ENCODE measurements at places on chromosomes 2 and 18.

GRCh38 chr2:98917031-98917471 lies 19.0 kb downstream of the CRACDL start:
- DNase-seq: no peak

DNA sequence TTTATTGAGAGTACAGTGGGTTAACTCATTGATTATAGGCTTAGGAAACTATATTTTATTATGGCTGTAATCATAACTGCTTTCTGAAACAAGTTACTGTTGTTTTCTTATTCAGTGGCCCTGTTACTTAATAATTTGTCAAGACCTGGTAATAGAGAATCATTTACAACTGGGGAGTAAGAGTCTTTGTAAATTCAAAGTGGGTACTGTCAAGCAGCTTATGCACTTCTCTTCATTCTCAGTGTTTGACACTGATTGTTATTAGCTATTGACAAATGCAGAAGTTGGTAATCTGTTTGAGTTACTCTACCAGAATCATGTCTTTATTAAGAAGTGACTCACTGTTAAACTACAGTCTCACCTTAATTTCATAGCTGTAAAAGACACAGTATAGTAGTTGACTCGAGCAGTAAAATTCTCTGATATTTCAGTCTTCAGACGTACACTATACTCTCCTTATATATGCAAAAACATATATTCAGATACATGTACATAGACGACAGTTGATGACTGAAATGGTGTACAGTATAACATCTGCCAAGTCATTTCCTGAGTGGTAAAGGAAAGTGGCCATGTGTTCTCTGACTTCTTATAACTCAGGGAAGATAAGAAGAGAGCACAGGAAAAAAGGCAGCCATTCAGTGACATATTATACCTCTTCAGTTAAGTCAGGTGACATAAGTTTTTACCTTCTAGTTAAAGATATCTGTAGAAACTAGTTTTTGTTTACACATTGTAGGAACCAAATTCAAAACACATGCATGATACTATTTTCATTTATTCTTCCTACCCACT lies 36.0 kb upstream of the TTC27 start:
- DNase-seq: no peak

DNA sequence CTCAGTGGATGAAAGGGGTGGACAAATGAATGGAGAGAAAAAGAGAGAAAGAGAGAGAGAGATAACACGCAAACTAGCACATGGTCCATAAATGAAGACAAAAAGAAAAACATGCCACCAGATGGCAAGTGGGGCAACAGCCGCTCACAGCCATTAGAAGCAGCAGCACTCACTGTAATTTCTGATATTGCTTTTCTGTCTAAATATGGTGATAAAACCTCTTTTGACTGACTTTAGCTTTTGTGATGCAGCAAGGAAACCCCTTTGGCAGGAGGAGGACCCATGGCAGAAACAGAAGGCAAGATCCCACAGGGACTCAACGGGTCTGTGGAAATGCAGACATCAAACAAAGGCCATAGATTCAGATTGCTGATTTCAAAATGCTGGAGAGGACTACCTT lies 88.0 kb upstream of the CDH20 start:
- no peak for DNase-seq

DNA sequence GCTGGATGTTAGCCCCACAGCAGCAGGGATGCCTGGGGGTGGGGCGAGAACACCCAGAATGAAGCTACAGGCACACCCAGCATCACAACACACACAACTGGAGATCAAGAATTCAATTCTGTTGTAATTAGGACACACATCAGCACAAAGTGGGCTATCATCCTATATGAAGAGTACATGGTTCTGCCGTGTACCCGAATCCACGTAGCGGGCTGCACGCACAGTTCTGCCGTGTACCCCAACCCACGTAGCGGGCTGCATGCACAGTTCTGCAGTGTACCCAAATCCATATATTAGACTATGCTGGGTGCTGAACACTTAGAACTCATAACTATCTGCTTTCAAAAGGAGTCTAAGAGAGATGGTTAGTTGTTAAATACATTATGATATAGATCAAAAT lies 86.5 kb downstream of the EIPR1 start:
- no peak for DNase-seq

- DNase-seq: peak; percentile 44
Measured at GRCh38 chr2:178072383-178073301, at the start of gene PDE11A. Gene PDE11A (minus strand): TSS chr2:178072777. CDS start chr2:178072437, 340 bp downstream.

- no peak for DNase-seq
Measured at GRCh38 chr2:219230059-219230540, 494 bp downstream of the ANKZF1 start.

- no peak for DNase-seq
Measured at GRCh38 chr2:147327613-147328012, 517.2 kb upstream of the ACVR2A start.

DNA sequence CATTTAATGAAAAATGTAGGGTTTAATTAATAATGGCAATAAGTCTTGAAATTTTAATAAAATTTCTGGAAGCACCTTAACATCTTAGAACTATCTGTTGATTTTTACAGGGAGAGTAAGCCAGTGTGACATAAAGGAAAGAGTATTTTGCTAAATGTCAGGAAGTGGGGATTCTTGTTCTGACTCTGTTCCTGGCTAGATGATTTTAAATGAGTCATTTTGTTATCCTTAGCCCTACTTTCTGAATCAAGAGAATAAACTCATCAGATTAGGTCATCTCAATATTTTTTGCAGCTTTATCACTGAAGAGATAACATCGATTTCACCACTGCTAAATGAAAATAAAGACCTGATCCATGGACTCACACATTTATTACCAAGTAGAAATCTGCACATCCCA lies 377.5 kb upstream of the CYRIA start:
- no peak for DNase-seq

GRCh38 chr2:204948024-204948763 lies 402.9 kb downstream of the PARD3B start:
- no peak for DNase-seq

DNA sequence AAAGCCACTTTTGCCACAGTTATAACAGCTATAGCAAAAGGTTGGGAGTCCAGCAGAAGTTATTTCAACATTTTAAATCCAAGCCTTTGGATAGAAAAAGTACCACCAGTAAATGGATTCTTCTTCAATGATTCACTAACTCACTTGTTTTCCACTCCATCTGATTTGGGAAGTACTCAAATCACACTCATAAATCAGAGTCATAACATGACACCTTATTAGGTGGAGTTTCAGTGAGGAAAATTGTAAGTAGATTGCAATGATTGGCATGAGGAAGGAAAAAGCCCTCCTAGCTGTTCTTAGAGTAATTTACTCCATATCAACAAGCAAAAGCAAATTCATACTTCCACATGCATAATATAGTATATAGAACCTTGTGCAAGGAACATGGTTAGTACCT lies 132.9 kb downstream of the NR4A2 start:
- no peak for DNase-seq

DNA sequence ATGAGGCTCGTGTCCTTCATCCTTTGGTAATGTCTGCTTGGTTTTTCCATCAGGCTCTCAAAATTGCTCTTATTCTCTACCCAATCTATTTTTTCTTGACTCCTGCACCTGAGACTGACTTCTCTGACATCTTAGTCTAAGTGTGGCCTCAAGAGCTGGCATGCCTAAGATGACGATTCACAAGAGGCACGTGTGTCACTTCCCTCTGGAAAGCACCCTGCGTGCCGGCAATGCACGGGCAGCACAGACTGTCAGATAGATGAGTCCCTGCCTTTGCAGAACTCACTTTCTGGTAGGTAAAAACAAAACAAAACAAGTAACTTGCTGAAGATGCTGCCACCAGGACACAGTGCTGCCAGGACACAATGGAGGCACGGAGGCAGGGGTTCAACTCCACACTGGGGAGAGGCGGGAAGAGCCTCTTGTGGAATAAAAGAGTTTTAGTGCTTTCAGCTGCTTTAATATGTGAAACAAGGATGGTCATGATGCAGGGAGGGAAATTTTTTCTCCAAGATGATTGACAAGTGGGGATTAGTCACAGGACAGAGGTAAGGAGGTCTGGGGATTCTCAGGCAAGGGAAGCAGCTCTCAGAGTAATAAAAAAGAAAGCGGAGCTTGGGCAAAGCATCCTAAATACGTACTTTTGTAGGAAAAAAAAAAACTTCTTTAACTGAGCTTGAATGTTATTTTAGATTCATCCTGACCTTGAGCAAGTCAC lies 27.3 kb downstream of the CYB5A start:
- DNase-seq: no peak

DNA sequence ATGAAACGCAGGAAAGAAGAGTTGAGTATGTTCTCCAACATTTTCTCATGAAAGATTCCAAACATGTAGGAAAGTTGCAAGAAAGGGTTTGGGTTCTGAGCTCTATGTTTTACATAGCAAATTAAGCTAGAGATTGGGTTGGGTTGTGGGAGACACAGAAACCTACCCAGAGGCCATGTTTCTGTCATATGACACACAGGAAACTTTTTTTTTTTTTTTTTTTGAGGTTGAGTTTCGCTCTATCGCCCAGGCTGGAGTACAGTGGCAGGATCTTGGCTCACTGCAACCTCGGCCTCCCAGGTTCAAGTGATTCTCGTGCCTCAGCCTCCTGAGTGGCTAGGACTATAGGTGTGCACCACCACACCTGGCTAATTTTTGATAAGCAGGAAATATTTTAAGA lies 57.6 kb downstream of the DOCK10 start:
- DNase-seq: no peak

- DNase-seq: no peak
Measured at GRCh38 chr18:21300908-21301200, 58.8 kb downstream of the GREB1L start.

- no peak for DNase-seq
Measured at GRCh38 chr18:8247700-8248099, 361.5 kb upstream of the RAB12 start.

DNA sequence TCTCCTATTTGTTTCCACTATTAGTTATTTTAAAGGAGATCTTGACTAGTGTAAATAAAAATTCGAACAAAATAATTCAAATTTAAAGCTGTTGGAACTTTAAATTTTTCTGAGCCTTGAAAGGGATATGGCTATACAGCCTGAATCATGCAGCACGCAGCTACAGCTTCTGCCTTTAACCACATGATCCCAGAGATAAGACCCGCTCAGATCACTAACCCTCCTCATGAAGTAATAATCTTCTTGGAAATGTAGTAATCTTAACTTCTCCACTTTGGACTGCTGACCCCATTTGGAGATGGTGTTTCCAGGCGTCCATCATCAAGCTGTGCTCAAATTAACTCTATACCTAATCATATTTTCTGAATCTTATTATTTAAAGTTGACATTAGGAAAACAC lies 336.6 kb downstream of the DSC3 start:
- DNase-seq: no peak

GRCh38 chr2:102967451-102967850 lies 205.6 kb downstream of the TMEM182 start:
- DNase-seq: no peak

- no peak for DNase-seq
Measured at GRCh38 chr2:126315828-126316227, 340.1 kb upstream of the GYPC start.

GRCh38 chr2:36678856-36679255 lies 17.7 kb upstream of the VIT start:
- DNase-seq: no peak

- DNase-seq: no peak
Measured at GRCh38 chr2:179031731-179032408, 18.1 kb downstream of the CCDC141 start.

GRCh38 chr2:23777826-23778225 lies 149.1 kb downstream of the ATAD2B start:
- no peak for DNase-seq

GRCh38 chr2:192827735-192828134 lies 633.0 kb upstream of the TMEFF2 start:
- no peak for DNase-seq

DNA sequence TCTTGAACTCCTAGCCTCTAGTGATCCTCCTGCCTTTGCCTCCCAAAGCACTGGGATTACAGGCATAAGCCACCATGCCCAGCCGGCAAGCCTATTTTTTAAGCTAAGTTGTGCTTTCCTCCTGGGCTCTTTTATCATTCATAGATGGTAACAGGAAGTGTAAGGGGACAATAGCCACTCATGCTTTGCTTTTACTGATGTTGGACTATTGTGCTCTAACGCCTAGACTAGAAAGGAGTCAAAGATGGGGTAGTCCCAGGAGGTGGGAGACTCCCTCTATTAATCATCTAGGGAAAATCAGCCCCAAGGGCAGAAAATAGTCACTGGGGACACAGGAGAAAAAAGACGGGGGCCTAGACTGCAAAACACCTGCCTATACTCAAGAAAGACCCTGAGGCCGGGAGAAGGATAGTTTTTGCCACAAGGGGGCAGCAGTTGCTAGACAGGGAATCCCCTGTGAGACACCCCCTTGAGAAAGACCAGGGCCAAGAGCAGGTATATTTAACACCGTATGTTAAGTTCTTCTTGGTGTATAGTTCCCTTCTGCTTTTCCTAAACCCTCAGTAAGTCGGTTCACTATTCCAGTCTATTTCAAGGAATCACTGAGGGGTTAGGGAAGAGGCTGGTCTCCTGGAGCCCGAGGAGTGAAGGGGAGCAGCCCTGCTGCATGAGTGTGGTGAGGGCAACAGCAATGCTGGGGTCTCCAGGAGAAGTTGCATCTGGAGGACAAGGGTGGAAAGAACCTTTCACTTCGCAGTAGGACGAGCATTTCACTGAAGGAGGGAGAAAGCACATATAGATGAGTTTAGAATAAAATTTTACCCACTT lies 2.1 kb upstream of the CXCR1 start:
- DNase-seq: peak; percentile 61

DNA sequence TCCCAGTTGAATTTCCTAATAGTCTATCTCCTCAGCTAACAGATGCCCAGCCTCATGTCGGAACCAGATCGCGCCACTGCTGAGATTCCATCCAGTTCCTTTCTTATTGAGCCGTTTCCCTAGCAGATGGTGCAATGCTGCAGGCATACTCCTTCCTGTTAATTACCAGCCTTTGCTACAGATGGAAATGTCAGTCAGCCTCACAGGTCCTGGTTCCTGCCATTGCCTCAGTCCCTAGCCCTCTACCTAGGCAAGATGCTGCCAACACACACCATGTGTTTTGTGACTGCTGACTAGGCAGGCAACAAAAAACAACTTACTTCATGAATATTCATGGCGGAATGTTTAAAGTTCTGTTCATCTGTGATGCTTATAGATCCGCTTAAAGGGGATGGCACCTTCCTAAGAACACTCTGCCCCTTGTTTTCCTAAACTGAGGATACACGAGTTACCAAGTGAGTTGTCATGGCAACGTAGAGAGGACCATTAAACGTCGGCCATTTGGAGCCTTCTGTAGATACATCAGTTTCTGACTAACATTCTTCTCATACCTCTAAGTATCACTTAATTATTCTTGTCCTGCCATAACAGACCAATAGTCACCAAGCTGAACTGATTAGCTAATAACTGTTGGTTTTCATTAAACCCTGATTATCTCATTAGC lies 749.5 kb downstream of the RNF144A start:
- DNase-seq: no peak
